ENCODE measurements at places on chromosomes 16 and 17.

- DNase-seq = no peak
These were observed 29.6 kb upstream of the FOXK2 start for GRCh38 chr17:82489851-82490511.

- DNase-seq = no peak
These were observed 9.1 kb upstream of the SCNN1B start for GRCh38 chr16:23293016-23293415.

- DNase-seq = no peak
These were observed 167.5 kb downstream of the UTP18 start for GRCh38 chr17:51427856-51428255.

DNA sequence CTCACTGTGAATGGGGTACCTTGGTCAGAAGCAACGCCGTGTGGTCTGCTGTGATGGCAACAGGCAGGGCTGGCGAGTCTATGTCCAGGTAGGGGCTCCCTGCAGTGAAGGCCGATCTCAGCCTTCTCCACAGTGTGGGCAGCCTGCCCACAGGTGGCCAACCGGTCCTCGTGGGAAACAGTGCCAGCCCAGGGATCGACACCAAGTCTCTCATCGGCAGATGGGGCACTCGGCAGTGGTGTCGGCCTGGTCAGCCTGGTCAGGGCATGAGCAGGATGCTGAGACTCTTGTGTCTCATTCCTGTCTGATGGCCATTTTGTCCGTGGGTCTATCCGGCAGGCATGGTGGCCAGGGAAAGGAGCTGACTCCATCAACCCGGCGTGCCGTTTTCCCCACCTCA is 92.2 kb downstream of the TNFRSF13B start:
- no peak for DNase-seq

GRCh38 chr16:21946889-21947635 is 6.1 kb upstream of the UQCRC2 start:
- DNase-seq = no peak

All from NCI-H2081 treated with DMSO at 0.1 percent for 48 hours (cell line).